Sigmoid colon (tissue), 7 donors: ENCODE measurements at places on chromosomes 11 and 22. TPM values are rescaled to one million over a fixed set of nuclear protein-coding genes. Genes with fewer than 3 reads are reported as not detected.

DNA sequence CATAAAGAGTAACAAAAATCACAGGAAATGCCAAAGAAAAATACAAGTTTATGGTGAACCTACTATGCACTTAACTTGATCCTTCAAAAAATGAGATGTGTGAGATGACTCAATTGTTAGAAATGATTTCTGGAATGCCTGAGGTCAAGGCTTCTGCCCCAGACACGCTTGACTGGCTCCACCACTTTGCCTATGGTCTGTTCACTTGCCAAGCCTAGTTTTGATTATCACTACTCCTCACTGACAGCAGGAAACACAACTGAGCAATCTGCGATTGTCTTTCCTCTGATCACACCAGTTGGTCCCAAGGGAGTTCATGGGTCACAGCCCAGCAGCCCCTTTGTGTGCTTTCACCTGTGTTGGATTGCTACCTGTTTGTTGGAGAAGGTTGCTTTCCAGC lies 20.6 kb upstream of the PRDM10 start:
- no peak for DNase-seq

DNA sequence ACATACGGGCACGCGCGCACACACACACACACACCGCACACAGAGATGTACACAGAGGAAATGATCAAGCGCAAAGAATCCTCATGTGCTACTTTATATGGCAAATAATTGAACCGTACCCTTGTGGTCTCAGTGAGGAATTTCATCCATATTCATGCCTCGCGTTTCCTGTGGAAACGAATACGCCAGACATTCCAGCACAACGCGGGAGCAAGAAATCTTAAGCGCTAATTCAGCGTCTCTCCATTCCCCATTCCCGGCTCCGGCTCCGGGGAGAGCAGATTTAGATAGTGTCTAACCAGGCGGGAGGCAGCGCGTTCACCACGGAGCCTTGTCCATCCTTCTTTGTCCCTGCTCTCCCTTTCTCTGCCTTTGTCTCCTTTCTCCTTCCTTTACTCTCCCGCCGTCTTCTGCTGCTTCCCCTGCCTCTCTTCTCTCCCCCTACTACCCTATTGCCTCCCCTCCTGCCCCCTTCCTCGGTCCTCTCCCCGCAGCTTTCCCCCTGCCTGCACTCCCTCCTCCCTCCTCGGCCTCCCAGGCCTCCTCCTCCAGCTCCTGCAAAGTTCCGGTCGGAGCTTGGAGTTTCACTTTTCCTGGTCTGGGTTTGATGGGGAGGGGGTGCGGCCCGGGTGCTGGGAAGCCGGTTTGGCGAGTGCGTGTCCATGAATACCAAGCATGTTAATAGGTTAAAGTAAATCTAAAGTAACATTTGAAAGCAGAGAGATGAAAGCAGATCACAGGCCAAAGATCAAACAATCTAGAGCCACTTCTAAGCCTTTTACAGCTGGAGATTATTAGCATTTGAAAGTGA lies 579.3 kb downstream of the BUD13 start:
- peak; percentile 68 for DNase-seq

DNA sequence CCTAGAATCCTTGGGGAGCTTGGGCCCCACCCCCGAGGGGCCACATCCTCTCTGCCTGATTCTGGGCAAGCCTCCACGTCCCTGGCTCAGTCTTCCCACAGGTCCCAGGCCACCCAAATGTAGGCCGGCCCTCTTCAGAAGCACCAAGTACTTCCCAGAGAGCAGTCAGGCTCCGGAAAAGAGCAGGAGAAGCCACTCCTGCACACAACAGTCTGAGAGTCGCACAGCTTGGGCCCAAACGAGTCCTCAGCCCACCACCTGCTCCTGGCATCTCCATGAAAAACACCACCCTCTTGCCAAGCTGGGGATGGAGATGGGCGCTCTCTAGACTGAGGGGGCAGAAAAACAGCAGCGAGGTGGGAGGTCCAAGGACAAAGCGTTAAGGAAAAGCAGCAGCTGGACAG lies 15.4 kb downstream of the EHD1 start:
- DNase-seq = peak; percentile 73

MS4A12 gene
- polyA plus RNA-seq = 356 TPM

DNA sequence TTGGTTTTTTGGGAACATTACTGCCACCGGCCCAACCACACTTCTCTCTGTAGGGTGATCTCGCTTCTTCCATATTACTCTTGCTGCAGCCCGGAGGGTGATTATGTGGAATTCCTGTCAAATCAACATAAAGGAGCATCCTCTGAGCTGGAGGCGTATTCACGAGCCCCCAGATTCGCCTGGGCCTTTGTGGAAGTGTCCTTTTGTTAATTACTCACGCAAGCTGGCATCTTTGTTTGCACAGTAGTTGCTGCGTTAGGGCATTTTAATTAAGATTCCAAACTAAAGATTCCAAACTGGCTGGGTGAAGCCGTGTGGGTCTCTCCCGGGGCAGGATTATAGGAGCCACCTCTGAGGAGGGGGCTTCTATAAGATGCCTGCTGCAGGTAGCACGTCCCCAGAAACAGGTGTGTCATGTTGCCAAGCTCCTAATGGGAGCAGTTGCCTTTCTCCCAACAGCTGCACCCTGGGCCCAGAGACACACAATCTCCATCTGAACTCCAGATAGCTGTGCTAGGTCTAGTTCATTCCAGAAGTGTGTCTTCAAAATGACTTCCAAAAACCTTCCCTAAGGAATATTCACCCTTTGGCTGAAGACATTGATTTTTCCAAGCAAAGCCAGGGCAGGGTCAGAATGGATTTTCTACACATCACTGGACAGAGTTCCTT lies 40.9 kb downstream of the SHISAL1 start:
- no peak for DNase-seq

- no peak for DNase-seq
Measured at GRCh38 chr11:67033661-67034166, 10.8 kb downstream of the SYT12 start.

PAFAH1B2 gene
- polyA plus RNA-seq = 28.8 TPM

GRCh38 chr11:2746401-2747247 lies 46.8 kb upstream of the KCNQ1OT1 start:
- DNase-seq = peak; percentile 62

YPEL1 gene
- polyA plus RNA-seq = 0.69 TPM

- peak; percentile 87 for DNase-seq
Measured at GRCh38 chr11:120547811-120548681, 36.5 kb downstream of the GRIK4 start.

DNA sequence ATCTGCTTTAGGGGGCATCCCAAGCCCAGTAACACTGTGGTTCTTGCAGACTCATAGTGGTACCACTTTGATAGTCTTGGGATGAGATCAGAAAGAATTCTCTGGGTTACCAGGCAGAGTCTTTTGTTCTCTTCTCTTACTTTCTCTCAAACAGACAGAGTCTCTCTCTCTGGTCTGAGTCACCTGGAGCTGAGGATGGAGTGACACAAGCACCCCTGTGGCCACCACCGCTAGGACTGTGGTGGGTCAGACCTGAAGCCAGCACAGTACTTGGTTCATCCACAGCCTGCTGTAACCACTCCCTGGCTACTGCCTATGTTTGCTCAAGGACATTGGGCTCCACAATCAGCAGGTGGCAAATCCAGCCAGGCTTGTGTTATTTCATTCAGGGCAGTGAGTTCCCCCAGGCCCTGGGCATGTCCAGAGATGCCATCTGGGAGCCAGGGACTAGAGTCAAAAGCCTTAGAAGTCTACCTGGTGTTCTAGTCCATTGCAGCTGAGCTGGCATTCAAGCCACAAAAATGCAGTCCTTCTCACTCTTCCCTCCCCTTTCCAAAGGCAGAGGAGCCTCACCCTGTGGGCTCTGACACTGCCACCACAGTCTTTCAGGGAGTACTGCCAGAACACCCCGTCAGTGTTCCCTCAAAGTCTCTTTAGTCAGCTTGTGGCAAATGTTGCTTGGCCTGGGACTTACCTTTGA lies 29.9 kb downstream of the ENDOD1 start:
- no peak for DNase-seq

- peak; percentile 39 for DNase-seq
Measured at GRCh38 chr22:23831781-23832180, 7.0 kb downstream of the DERL3 start.

OR51B5 gene
- not detected for polyA plus RNA-seq

PKNOX2 gene
- polyA plus RNA-seq = 0.60 TPM

- DNase-seq = no peak
Measured at GRCh38 chr22:45502215-45503049, at the start of gene FBLN1. Gene FBLN1 (plus strand): TSS chr22:45502883. CDS start chr22:45502986, 103 bp downstream.

- peak; percentile 75 for DNase-seq
Measured at GRCh38 chr11:7576726-7577290, 63.0 kb downstream of the PPFIBP2 start.

DNA sequence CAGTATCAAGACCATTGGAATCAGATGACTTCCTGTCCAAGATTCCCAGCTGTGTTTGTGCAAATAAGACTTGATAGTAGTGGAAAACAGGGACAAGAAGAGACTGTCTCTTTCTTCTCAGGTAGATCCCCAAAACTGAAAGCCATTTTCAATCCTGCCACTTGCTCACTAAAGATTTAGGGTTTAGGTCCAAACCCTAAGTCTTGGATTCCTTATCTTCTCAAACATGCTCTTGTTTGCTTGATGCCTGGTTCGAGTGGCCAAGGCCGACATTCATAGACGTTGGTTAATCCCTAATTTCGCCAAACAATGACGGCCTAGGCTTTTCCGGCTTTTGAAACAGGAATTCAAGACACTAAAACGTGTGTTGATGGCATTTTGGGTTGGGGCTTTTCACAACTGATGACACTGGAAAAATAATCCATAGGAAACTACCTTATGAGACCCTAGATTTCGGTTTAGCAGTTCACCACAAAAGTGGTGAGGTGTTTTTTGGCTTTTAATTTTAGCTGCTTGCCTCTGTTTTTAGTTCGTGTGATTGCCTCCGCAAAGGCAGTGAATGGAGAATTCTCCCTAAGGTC lies 1.0 kb upstream of the GTPBP1 start:
- no peak for DNase-seq

- no peak for DNase-seq
Measured at GRCh38 chr11:13368041-13368446, 90.5 kb downstream of the BMAL1 start.

DNA sequence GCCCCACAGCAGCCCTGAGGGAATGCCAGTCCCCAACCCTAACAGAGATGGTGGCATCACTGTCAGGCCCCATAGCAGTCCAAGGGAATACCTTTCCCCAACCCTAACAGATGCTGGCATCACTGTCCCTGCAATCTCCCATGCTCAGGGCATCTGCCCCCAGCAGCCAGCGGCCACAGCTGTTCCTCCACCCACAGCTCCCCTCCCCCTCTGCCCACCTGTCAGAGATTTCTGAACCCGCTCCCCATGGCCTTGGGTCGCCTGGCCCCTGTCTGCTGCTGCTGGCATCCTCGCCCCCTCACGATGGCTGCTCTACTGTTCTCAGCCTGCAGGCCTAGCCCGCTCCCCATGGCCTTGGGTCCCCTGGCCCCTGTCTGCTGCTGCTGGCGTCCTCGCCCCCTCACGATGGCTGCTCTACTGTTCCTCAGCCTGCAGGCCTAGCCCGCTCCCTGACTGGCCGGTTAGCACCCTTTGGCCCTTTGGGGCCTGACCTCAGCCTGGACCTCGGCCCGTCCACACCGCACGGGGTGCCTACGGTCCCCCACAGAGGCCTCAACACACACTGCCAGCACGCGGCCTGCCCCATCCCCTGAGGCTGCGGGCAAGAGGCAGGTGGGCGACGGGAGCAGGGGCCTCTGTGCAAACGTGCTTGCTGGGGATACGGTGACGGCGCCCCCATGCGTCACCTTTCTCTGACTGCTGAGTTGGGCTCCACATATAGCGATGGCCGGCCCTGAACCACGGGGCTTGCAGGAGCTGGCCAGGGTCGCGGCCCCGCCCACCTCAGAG lies 20.7 kb downstream of the CHID1 start:
- no peak for DNase-seq

VWCE gene
- polyA plus RNA-seq = not detected

SLC16A8 gene
- polyA plus RNA-seq = 0.20 TPM

- no peak for DNase-seq
Measured at GRCh38 chr11:68532727-68533369, 72.3 kb downstream of the PPP6R3 start.

DNA sequence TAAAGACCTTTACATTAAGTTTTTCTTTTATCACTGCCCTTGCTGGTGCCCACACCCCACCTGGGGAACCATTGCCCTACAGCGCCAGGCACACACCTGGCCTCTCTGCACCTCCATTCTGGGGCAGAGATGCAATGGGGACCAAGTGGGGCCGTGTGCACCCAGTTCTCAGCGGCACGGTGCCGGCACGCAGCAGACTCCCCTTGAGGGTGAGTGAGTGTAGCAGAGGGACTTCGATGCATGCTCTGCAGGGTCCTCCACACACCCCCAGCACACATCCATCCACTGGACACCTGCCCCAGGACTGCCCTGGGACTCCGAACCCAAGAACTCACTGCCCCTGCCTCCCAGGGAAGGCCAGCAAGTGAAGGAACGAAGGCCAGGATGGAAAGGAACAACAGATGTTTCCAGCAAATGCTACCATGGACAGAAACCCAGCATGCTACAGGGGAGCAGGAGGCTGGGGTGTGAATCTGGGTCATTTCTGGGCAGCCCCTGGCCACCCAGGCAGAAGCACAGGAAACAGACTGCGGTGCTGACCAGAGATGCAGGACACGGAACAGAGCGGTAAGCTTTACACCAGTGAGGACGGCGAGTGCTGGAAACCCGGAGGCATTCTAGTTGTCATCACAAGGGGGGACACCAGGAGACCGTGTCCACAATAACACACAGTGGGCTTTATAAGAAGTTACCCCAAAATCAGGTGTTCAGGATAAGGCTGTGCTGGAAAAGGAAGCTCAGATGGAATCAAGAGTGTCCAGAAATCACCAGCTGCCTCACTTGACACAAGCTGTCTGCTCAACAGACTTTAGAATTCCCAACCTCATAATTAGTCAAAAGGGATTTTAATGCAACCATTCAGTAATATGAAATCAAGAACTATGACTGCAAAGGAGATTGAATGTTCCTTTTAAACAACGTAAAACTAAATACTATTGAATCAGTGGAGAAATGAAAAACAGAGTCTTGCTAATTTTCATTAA lies 32.7 kb upstream of the MOB2 start:
- no peak for DNase-seq

DNA sequence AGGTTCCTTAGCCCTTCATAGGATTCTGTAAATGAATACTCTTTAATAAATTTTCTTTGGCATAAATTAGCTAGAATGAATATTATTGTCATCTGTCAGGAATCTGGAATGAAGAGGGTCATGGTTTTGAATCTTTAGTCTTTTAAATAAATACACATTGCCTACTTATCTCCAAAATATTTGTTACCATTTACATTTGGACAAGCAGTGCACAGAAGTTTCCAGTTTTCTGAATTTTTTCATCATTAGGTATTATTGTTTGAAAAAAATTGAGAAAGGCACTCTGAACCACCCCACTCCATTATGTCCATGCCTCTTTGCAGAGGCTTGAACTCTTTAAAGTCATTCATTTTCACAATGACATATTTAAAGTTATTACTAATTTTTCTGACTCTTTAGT lies 549.0 kb upstream of the LUZP2 start:
- no peak for DNase-seq
